Muscle of leg (tissue), 16 donors: ENCODE measurements at places on chromosomes 16 and 17.

- peaks cover 7% of the 10 kb centered on the region for H3K4me1 ChIP-seq
- no peaks in the 10 kb centered on the region for H3K36me3 ChIP-seq
- DNase-seq: peak; percentile 15
- H3K27me3 ChIP-seq: no peaks in the 10 kb centered on the region
- peak overlapping the region; percentile 97 for H3K4me3 ChIP-seq
Observed at GRCh38 chr17:44501866-44502375, 1.3 kb downstream of the GPATCH8 start.

GRCh38 chr17:56762988-56763387 is 70.7 kb downstream of the C17orf67 start:
- H3K4me3 ChIP-seq: no peak overlapping the region
- DNase-seq: no peak
- no peak overlapping the region for H3K27ac ChIP-seq
- H3K27me3 ChIP-seq: no peaks in the 10 kb centered on the region
- H3K4me1 ChIP-seq: peaks cover 4% of the 10 kb centered on the region
- H3K36me3 ChIP-seq: no peaks in the 10 kb centered on the region

DNA sequence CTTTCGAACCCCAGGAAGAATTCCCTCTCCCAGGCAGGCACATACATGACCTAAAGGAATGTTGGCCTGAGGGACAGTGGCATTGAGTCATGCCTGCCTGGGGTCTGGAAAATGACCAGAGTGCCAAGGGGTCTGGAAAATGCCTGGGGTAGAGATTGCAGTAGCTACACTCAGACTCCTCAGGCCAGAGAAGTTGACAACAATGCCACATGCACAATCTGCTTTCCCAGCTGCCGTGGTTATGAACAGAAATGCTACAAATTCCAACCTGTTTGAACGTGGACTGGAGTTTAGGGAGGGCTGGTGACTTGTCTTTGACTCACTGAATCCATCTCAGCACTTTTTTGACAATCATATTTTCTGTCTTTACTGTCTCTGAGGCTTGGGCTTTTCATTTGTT is 250.0 kb downstream of the ABCC12 start:
- no peaks in the 10 kb centered on the region for H3K27me3 ChIP-seq
- H3K4me1 ChIP-seq: no peaks in the 10 kb centered on the region
- no peak for DNase-seq
- no peak overlapping the region for H3K4me3 ChIP-seq

- no peak for DNase-seq
- H3K27ac ChIP-seq: no peak overlapping the region
- no peaks in the 10 kb centered on the region for H3K4me1 ChIP-seq
Observed at GRCh38 chr16:12507366-12507765, 296.3 kb downstream of the CPPED1 start.

GRCh38 chr16:12436201-12436657 is 367.5 kb downstream of the CPPED1 start:
- DNase-seq: no peak
- H3K27me3 ChIP-seq: no peaks in the 10 kb centered on the region
- H3K36me3 ChIP-seq: no peaks in the 10 kb centered on the region
- H3K27ac ChIP-seq: no peak overlapping the region
- peaks cover 26% of the 10 kb centered on the region for H3K4me1 ChIP-seq
- no peak overlapping the region for H3K4me3 ChIP-seq

DNA sequence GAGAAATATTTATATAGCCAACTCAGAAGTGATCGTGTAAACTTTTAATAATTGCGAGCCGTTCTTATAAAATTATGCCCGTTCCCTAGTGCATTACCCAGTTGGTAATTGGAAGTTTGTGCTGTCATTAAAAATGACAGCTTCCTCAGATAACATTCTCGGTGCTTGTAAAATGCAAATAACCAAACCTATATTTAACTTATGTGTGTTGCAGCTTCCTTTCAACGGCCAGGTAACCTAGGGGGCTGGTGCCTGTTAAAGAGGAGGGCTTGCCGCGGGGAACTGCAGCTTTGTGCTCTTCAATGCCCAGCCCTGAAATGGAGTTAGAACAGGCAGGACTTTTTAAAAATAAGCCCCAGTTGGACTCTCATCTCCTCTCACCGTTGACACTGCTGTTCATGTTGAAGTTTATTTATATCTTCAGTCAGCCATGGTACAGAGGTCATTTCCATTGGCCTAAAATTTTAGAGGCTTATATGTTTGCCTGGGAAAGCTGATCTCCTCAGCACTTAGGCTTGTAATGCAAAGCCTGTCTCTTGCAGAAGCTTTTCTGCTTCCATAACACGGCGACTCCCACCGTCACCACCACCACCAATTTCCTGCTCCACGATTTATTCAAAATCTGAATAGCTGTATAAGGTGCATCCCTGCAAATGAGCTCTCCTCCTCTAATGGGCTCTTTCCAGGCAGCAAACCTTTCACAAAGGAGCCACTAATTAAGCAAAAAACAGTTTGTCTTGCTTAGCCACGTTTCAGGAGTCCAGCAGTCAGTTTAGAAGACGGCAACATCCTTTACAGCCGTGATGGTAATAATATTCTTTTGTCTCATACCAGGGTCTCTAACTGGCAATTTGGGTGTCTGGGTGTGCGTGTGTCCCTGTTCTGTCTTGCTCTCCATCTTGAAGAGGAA is 74.7 kb downstream of the RPA1 start:
- no peaks in the 10 kb centered on the region for H3K36me3 ChIP-seq
- H3K27ac ChIP-seq: peak overlapping the region; percentile 17
- H3K4me1 ChIP-seq: peaks cover 40% of the 10 kb centered on the region
- peaks cover 50% of the 10 kb centered on the region for H3K27me3 ChIP-seq
- H3K4me3 ChIP-seq: no peak overlapping the region

- peak overlapping the region; percentile 98 for H3K27ac ChIP-seq
- peaks cover 62% of the 10 kb centered on the region for H3K4me1 ChIP-seq
- no peaks in the 10 kb centered on the region for H3K36me3 ChIP-seq
Observed at GRCh38 chr17:50258647-50259476, 15.4 kb upstream of the TMEM92 start.

GRCh38 chr17:17934806-17935205 is 37.4 kb downstream of the TOM1L2 start:
- no peaks in the 10 kb centered on the region for H3K27me3 ChIP-seq
- H3K4me3 ChIP-seq: no peak overlapping the region
- no peak for DNase-seq
- H3K27ac ChIP-seq: no peak overlapping the region

- peak; percentile 82 for DNase-seq
- H3K4me1 ChIP-seq: peaks cover 2% of the 10 kb centered on the region
- no peak overlapping the region for H3K4me3 ChIP-seq
- no peak overlapping the region for H3K27ac ChIP-seq
- H3K27me3 ChIP-seq: no peaks in the 10 kb centered on the region
Observed at GRCh38 chr16:74226338-74226954, 70.2 kb upstream of the PSMD7 start.

DNA sequence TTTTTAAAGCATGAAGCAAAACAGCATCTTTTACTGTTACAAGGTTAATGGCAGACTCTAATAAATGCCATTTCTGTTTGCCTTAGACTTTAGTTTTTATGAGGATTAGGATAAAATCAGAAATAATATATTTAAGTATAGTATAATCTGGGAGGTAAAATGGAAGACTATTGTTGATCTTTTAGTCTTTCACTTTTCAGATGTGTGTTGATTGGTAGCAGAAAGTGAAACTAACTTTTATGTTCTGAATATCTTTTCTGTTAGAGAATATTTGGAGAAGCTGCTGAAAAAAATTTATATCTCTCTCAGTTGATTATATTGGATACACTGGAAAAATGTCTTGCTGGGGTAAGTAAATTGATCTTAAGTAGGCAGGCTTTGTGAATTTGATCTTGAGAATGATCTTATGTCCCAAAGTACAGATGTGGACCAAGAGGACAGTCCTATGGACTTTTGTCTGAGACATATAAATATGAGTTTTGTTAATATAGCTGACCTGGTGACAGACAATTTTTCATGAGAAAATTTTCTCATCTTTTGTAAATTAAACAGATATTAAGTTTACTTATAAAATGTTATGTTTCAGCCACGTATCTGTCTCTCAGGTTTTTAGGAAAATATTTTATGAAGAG is 64.1 kb downstream of the NF1 start:
- no peak overlapping the region for H3K27ac ChIP-seq
- H3K36me3 ChIP-seq: peaks cover 2% of the 10 kb centered on the region
- H3K27me3 ChIP-seq: no peaks in the 10 kb centered on the region
- H3K4me3 ChIP-seq: no peak overlapping the region
- no peaks in the 10 kb centered on the region for H3K4me1 ChIP-seq

- H3K36me3 ChIP-seq: no peaks in the 10 kb centered on the region
- no peak overlapping the region for H3K4me3 ChIP-seq
- DNase-seq: no peak
Observed at GRCh38 chr16:86968866-86969265, 348.3 kb downstream of the C16orf95 start.

DNA sequence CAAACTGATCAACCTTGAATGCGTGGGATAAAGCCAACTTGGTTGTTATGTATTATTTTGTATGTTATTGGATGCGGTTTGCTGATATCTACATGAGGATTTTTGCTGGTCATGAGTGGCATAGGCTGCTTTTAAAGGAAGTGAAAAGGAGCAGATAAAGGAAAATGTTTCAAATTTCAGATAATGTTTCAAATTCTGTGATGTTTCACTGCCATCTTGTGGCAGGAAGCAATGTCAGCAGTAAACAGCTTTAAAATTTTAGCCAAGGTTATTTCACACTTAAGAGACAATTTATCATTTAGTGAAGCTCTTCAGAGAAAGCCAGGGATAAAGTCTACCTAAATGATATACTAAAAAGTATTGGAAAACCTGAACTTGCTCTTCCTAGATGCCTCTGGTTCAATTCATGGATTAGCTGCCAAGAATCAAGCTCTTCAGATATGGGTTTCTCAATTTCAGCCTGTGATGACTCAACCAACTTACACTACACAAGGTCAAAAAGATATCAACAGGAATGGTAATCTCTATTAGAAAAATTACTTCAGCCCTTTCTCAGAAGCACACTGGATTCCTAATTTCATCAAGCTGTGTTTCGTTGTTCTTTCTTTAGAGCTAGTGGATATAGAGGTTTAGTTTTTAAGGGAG is 136.0 kb upstream of the C17orf78 start:
- H3K36me3 ChIP-seq: peaks cover 44% of the 10 kb centered on the region
- H3K4me1 ChIP-seq: no peaks in the 10 kb centered on the region
- H3K4me3 ChIP-seq: no peak overlapping the region
- H3K27ac ChIP-seq: no peak overlapping the region
- no peaks in the 10 kb centered on the region for H3K27me3 ChIP-seq
- peak; percentile 17 for DNase-seq

GRCh38 chr17:48830840-48831548 is at the start of gene CALCOCO2:
Gene CALCOCO2, plus strand, starts transcription at chr17:48831035. Its CDS starts 10,673 bp downstream, at chr17:48841708.
- H3K4me1 ChIP-seq: peaks cover 3% of the 10 kb centered on the region
- DNase-seq: peak; percentile 96
- no peaks in the 10 kb centered on the region for H3K27me3 ChIP-seq
- H3K36me3 ChIP-seq: no peaks in the 10 kb centered on the region
- peak within 1 kb of the TSS; percentile 93 for H3K27ac ChIP-seq

- H3K36me3 ChIP-seq: no peaks in the 10 kb centered on the region
- no peak overlapping the region for H3K4me3 ChIP-seq
- no peak overlapping the region for H3K27ac ChIP-seq
- H3K27me3 ChIP-seq: no peaks in the 10 kb centered on the region
- H3K4me1 ChIP-seq: no peaks in the 10 kb centered on the region
- DNase-seq: no peak
Observed at GRCh38 chr17:13403982-13404946, 197.5 kb downstream of the HS3ST3A1 start.

GRCh38 chr16:85306071-85306792 is 194.0 kb upstream of the CIBAR2 start:
- peaks cover 90% of the 10 kb centered on the region for H3K4me1 ChIP-seq
- peak; percentile 87 for DNase-seq
- H3K36me3 ChIP-seq: no peaks in the 10 kb centered on the region
- H3K27ac ChIP-seq: peak overlapping the region; percentile 51
- H3K27me3 ChIP-seq: no peaks in the 10 kb centered on the region
- no peak overlapping the region for H3K4me3 ChIP-seq

DNA sequence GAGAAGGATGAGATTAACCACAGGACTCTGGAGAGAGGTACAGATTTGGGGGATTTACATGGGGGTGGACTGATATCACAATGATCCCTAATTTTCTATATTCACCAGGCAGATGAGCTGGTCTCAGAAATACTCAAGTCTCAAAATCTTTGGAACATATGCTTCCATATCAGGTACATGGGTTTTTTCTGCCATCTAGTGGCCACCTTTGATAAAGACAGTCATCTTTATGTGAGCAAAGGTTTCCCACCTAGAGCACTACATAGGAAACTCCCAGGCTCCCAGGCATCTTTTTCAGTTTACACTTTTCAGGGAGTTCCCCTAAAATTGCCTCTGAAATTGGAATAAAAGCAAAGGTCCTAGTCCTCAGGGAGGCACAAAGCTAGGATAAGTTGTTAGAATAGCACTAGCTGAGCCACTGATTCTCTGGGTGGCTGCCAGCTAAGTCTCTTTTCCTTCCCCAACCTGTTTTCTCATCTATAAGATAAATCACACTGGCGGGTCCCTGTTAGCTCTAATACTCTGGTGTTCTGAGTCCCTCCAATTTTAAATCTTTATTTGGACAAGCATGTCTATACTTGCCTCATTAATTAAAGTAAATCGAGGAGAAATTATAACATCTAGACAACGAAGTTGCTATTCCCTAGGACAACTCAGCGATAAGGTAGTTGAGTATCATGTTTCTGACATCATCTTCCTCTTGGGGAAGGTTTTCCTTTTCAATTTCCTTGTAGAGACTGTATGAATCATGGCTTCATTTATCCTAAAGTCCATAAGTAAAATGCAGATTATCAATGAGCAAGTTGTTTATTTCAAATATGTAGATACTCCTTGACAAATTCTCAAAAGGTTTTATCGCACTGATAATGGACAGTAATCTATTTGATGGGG is 19.0 kb upstream of the MON1B start:
- no peaks in the 10 kb centered on the region for H3K36me3 ChIP-seq
- no peak overlapping the region for H3K4me3 ChIP-seq
- DNase-seq: peak; percentile 88
- H3K4me1 ChIP-seq: peaks cover 3% of the 10 kb centered on the region

DNA sequence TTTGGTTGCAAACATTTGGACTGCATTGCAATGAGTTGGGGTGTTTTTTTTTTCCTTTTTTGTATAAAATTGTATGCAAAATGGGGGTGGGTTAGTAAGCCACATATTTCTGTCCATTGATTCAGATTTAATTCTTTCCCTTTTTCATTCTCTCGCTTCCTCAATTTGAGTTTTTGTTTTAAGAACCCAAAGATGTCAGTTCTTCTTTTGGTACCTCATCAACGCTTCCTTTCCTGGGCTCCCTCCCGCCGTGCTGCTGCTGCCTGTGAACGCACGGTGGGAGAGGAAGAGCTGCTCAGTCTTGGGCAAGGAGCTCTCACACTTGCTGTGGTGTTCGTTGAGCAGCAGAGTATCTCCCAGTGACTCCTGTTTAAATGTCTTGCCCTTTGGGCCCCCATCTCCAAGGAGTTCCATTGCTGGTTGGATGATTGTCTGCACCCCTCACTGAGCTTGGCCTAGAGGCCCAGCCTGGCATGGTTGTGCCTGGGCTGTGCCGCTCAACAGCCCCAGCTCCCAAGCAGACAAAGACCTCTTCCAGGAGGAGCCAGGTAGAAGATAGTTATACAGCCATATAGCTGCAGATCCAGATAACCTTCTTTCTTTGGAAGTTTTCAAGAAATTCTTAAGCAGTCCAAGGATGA is 13.6 kb downstream of the UBFD1 start:
- no peaks in the 10 kb centered on the region for H3K4me1 ChIP-seq
- H3K36me3 ChIP-seq: peaks cover 86% of the 10 kb centered on the region
- peak; percentile 34 for DNase-seq
- no peaks in the 10 kb centered on the region for H3K27me3 ChIP-seq
- no peak overlapping the region for H3K4me3 ChIP-seq
- H3K27ac ChIP-seq: no peak overlapping the region

GRCh38 chr16:78782572-78782971 is 683.1 kb downstream of the WWOX start:
- H3K4me1 ChIP-seq: no peaks in the 10 kb centered on the region
- H3K27ac ChIP-seq: no peak overlapping the region
- H3K36me3 ChIP-seq: no peaks in the 10 kb centered on the region

- peaks cover 5% of the 10 kb centered on the region for H3K36me3 ChIP-seq
- no peak overlapping the region for H3K27ac ChIP-seq
Observed at GRCh38 chr17:30393491-30393890, 14.8 kb downstream of the CPD start.
